Spleen (tissue), 13 donors: ENCODE measurements at places on chromosomes 4 and X. TPM values are rescaled to one million over a fixed set of nuclear protein-coding genes. Genes with fewer than 3 reads are reported as not detected.

The AMOT gene
- total RNA-seq, result 3.4 TPM

The GAGE12J gene
- total RNA-seq, result not detected

DNA sequence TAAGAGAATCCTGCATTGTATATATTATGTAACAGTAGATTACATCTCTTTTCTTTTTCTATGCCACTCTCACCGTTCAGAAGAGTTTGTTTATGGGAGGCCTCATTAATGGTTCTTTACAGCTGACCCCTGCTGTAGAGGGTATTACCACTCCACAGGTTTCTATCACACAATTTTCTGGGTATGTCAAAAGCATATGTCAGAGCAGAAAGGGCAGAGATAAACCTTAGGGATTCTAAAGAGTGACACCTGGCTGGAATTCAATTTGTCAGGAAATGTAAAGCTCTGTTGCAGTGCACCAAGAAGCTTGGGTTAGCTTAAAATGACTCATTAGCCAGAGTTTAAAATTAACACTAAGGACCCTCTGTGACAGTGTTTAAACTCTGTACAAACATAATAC is 658.7 kb downstream of the PCDH18 start:
- no peak overlapping the region for H3K27ac ChIP-seq
- no peak for DNase-seq
- no peaks in the 10 kb centered on the region for H3K36me3 ChIP-seq

- no peak overlapping the region for H3K27ac ChIP-seq
- H3K27me3 ChIP-seq, result peaks cover 4% of the 10 kb centered on the region
- DNase-seq, result no peak
- no peaks in the 10 kb centered on the region for H3K4me1 ChIP-seq
These were observed 6.4 kb upstream of the FRMPD3 start for GRCh38 chrX:107442914-107443527.
